ENCODE measurements at places on chromosomes 3 and 15.

- DNase-seq, result no peak
Observed at GRCh38 chr15:85687329-85687728, 107.4 kb downstream of the KLHL25 start.

DNA sequence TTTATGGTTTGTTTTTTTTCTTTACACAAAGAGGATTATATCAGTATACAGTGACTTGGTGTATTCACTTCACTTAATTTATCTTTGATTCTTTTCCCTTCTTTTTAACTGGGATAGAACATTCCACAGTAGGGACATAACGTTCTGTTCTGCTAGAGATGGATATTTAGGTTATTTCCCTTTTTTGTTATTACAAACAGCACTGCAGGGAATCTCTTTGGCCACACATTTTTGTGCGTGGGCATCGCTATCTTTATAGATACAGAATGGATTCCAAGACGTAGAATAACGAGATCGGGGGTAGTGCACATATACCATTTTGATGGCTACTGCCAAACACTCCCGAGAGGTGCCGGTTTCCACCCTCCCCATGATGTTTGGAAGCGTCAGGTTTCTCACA is 44.8 kb downstream of the PXYLP1 start:
- DNase-seq, result no peak

GRCh38 chr3:162658003-162658402 is 1161.4 kb downstream of the OTOL1 start:
- DNase-seq, result no peak

GRCh38 chr15:98966091-98966787 is 41.4 kb downstream of the PGPEP1L start:
- DNase-seq, result peak; percentile 70

- DNase-seq, result peak; percentile 85
Observed at GRCh38 chr3:149314807-149315578, 18.4 kb downstream of the TM4SF18 start.

DNA sequence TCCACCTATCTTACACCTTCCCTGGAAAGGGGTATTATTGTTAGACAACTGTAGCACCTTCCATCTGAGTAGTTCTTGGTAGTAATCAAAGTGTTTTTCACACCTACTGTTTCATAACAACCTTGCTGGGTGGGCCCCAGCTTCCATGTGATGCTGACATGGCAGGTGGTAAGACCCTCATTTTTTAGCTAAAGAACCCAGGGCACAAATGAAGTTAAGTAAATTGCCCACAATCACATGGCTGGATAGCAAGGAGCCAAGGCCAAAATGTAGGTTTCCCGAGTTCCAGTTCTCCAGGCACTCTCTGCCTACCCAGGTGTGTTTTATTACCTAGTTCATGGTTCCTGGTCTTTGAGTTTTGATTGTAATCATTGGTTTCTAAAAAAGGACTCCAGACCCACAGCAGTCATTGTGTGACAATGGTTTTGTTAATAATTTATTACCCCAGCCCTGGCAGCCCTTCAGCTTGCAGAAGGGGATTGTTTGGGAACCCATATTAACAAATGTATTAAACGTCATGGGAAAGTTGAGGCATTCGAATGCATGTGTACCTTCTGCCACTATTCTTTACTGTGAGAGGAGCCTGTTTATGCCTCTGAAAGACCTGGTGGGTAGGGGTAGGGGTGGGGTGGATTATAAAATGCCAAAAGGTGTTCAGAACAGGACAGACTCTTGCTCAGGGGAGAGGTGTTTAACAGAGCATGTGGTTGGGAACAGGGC is 222.2 kb upstream of the BHLHE40 start:
- no peak for DNase-seq

DNA sequence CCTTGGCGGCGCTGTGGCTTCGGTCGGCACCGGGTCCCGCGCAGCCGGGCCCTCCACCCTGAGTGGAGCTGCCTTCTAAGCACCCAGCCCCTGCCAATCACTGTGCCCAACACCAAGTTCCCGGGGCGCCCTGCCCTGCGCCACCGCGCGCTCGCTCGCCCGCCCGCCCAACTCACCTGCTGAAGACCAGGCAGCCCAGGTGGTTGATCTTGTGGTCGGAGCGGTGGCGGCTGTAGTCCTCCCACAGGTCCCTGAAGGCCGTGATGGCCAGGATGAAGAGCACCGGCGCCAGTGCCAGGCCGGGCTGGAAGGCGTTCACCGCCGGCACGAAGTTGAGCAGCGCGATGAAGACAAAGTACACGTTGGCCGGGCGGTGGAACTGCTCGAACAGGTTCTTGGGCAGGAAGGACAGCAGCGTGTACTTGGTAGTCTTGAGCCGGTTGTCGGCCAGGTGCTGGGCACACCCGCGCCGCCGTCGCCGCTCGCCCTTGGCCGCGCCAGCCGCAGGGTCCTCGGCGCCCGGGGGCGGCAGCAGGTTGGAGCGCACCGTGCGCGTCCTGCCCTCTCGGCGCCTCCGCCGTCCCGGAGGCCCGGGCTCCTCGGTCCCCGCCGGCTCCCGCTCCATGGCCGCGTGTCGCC is 536 bp downstream of the ATP10A start:
- DNase-seq, result no peak

DNA sequence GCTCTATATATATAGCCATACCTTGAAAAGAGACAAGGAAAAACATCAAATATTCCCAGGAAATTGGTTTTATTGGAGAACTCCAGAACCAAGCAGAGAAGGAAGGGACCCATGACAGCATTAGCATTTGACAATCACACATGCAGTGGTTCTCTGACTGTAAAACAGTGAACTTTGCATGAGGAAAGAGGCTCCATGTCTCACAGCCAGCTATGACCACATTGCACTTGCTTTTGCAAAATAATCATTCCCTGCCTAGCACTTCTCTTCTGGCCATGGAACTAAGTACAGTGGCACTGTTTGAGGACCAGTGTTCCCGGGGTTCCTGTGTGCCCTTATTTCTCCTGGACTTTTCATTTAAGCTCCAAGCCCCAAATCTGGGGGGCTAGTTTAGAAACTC is 85.5 kb downstream of the TGFBR2 start:
- DNase-seq, result no peak

DNA sequence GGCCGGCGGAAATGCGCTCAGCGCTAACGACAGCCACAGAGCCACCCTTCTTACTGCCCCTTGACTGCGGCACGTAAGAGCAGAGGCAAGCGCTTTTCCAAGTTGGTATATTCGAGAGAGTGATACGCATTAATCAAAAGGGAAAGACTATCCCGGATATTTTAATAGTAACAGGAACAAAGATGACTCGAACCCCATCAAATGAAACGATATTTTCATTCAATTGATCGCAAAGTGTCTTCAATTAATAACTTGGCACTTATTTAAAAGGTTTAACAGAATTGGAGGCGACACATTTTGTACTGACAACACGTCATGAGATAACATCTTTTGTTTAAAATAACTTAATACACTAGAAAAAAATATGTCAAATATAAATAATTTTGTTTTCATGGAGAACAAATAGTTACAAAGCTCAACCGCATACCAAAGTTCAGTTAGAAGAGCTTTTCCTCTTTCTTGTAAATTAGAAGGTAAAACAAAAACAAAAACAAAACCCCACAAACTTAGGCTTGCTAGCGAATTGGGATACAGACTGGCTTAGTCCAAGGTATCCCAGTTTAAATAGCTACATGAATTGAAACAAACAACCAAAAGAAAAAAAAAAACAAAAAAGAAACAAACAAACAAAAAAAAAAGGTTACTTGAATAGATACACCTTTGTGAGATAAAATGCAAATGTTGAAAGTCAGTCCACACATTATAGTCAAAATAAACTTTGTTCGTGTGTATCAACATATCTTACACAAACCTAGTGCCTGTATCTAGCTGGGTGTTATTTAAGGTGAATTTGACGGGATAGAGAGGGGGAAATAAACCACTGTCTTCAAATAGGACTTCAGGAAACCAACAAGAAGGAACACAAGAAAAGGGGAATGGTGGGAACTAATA is 10.2 kb downstream of the SHOX2 start:
- no peak for DNase-seq

DNA sequence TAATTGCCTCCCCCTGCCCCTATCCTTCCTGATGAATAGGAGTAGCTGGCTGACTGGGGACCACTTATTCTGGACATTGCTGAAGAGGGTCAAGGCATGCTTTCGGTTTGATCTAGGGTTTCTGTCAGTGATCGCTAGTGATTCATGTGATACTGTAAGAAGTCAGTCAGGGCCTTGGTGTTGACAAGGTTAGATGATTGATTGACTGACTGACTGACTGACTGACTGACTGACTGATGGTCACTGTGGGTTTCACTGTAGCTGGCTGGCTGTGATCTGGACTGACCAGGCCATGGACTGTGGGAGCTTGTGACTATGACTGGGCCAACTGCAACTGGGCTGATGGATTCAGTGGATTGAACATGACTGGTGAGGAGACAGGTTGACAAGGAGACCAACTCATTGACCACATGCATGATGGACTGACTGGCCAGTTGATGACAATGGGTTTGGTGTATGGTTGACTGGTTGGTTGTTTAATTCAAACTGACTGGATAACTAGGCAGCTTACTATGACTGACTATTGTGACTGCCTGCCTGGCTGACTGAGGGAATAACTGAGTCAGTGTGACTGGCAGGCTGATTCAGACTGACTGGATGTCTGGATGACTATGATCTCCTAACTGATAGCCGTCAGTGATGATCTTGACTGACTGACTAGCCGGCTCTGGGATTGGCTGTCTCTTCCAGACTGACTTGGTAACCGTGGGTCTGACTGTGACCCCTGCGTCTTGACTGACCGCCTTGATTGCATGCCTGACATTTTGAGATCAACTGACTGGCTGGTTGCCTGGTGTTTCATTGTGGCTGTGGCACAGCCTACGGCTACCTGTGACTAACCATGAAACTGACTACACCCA is 509.9 kb downstream of the SHQ1 start:
- DNase-seq, result no peak

- DNase-seq, result no peak
Observed at GRCh38 chr3:19526071-19526470, 377.8 kb downstream of the KCNH8 start.

DNA sequence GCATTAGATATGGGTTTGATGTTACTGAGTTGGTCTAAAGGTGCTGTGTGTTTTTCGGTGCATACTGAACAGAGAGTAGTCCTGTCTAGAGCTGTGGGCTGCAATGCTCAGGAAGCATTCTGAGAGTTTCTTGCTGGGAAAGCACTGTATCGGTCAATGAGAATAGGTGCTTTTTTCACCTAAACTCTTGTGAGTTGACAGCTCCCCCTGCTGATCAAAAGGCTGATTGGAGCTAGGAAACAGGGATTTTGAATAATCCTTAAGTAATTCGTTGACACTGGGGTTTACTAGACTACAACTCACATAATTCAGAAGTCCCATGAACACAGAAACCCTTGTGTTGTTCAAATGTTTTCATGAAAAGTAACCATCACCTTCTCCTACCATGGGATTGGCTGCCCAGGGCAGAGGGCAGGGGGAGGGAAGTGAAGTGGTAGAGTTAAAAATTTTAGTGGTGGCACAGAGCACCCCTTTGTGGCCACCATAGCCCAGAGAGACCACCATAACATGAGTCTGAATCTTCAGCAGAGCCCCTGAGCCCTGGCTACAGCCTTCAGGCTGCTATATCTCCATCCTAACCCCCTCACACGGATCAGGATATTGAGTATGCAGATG is 13.0 kb upstream of the MANF start:
- DNase-seq, result peak; percentile 73

DNA sequence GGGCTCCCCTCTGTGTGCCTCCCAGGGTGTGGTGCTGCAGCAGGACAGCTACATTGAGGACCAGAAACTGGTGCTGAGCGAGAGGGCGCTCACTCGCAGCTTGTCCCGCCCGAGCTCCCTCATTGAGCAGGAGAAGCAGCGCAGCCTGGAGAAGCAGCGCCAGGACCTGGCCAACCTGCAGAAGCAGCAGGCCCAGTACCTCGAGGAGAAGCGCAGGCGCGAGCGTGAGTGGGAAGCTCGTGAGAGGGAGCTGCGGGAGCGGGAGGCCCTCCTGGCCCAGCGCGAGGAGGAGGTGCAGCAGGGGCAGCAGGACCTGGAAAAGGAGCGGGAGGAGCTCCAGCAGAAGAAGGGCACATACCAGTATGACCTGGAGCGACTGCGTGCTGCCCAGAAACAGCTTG is 53.7 kb downstream of the KLHL25 start:
- DNase-seq, result no peak

DNA sequence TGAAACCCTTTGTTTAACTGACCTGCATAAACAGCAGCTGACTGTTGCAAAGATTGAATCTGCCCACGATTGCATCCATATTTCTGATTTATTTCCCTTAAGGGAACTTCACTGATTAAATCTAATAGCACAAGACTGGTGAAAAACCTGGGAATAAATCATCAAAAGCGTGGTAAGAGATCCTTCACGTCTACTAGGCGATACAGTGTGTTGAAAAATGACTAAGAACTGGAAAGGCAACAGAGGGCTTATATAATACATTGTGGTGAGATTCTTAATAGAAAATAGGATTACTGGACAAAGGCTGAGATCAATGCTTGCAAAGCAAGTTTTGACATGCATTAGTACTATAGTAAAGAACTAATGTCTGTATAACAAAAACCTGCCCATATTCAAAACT is 49.0 kb downstream of the POLQ start:
- DNase-seq, result no peak

GRCh38 chr15:71648095-71648494 is 162.3 kb upstream of the NR2E3 start:
- no peak for DNase-seq

GRCh38 chr3:125022206-125022605 is 33.6 kb downstream of the HEG1 start:
- no peak for DNase-seq

- no peak for DNase-seq
Observed at GRCh38 chr15:35810007-35810406, 264.0 kb upstream of the DPH6 start.

- DNase-seq, result no peak
Observed at GRCh38 chr3:37753428-37753827, 108.3 kb upstream of the CTDSPL start.

DNA sequence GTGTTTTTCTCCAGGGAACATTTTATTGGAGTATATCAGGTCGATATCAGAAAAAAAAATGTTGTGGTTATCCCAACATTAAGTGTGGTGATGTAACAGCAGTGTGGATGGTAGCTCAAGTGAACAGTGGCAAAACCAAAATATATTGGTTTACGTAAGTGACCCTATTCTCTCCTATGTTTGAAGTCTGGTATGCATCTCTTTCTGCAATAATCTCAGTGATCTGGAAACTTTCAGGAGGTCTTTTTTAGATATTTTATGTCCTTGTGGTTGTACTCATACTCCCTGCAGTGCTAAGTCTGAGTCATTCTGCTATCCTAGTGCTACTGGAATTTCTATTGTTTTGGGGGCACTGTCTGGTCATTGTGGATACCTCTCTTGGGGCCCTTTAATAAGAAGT is 137.9 kb downstream of the SNRPN start:
- DNase-seq, result peak; percentile 18

- no peak for DNase-seq
Observed at GRCh38 chr3:166405896-166406295, 568.7 kb upstream of the BCHE start.

Measured in fibroblast of skin of scalp (primary cell).